AG09319 (cell line): ENCODE measurements at places on chromosomes 13 and 19.

- no peak for DNase-seq
Measured at GRCh38 chr19:41604831-41605230, 22.0 kb downstream of the CEACAM4 start.

GRCh38 chr13:113147206-113147605 is 11.2 kb upstream of the PROZ start:
- DNase-seq: no peak

GRCh38 chr13:42164557-42165125 is 107.3 kb upstream of the AKAP11 start:
- no peak for DNase-seq

GRCh38 chr13:68066879-68067513 is 836.9 kb upstream of the PCDH9 start:
- DNase-seq: no peak

- DNase-seq: no peak
Measured at GRCh38 chr19:30174791-30175190, 197.4 kb upstream of the ZNF536 start.

- no peak for DNase-seq
Measured at GRCh38 chr13:109163037-109163379, 533.6 kb downstream of the MYO16 start.

GRCh38 chr13:42638886-42639285 is 64.9 kb downstream of the TNFSF11 start:
- no peak for DNase-seq

- peak; percentile 11 for DNase-seq
Measured at GRCh38 chr13:73335210-73335609, 276.4 kb downstream of the KLF5 start.

GRCh38 chr13:101416181-101417042 is at the start of gene NALCN:
Gene NALCN (minus strand): TSS chr13:101416508. CDS start chr13:101399126, 17,382 bp downstream.
- no peak for DNase-seq

- DNase-seq: peak; percentile 20
Measured at GRCh38 chr19:52535771-52536447, 8.4 kb downstream of the ZNF808 start.

- no peak for DNase-seq
Measured at GRCh38 chr13:59510386-59510785, 653.3 kb downstream of the DIAPH3 start.

- no peak for DNase-seq
Measured at GRCh38 chr19:12665281-12665573, 1.3 kb downstream of the MAN2B1 start.

DNA sequence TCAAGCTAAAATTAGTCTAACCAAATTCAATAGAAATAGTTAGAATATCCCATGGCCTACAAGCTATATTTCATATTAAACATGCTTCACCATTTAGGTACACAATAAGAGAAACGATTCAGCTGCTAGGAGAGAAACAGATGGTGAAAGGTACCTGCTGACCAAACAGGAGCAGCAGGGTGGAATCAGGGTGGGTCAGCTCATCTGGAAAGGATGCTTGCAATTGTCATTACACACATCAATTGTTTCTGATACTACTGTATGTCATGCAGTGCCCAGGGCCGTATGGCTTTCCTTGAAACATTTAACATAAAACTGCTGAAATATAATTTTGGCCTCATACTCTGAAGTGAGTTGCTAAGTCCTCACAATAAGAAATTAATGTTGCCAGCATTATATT is 776.0 kb downstream of the DACH1 start:
- no peak for DNase-seq

- DNase-seq: no peak
Measured at GRCh38 chr13:108785844-108786243, 156.4 kb downstream of the MYO16 start.

- no peak for DNase-seq
Measured at GRCh38 chr19:43286786-43287185, 17.5 kb upstream of the PSG9 start.

DNA sequence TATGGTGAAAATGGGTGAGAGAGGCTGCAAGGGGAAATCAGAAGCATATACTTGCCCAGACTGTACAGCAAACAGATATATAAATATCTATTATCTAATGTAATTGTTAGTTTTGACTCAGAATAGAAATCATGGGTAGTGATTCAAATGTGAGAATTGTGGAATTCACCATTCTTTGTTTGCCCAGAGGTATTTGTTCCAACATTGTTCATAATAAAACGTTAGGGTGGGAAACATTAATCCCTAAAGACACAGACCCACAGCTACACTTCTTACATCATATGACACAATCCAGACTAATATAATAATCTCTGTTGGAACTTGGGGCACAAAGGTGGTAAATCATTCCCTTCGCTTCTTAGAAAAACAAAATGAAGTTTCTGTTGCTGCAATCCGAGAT is 646.5 kb upstream of the SLITRK6 start:
- DNase-seq: no peak

DNA sequence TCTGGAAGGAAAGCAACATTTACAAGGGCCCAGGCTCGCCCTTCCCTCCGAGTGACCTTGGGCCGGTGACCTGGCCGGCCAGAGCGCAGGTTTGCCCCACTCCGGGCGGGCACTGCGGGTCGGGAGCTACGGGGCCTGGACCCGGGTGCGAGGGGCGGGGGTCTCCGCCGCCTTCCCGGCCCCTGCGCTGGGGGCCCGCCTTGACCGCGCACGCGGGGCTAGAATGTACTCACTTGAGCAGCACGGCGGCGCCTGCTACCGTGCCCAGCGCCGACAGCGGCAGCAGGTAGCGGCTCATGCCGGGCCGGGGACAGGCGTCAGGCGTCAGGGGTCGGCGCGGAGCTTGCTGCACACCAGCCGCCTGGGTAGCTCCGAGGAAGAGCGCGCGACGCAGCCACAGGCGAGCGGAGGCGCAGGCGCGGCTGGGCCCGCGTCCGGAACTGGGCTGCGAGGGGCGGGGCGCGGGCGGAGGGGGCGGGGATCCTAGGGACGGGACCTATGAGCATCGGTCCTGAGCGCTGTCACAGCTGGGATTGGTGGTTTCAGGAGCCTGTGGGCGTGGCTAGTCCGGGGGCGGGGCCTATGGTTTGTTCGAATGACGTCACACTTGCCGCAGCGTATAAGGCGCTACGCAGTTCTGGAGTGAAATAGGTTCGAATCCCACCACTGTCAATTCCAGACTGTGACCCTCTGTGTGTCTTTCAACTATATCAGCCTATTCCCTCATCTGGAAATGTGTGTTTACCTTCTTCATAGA is at the start of gene RDH13:
RDH13 (minus strand) TSS at position 414 of the 757 bp plus-strand sequence; CDS start at position 298, 116 bp downstream.
- peak; percentile 83 for DNase-seq

DNA sequence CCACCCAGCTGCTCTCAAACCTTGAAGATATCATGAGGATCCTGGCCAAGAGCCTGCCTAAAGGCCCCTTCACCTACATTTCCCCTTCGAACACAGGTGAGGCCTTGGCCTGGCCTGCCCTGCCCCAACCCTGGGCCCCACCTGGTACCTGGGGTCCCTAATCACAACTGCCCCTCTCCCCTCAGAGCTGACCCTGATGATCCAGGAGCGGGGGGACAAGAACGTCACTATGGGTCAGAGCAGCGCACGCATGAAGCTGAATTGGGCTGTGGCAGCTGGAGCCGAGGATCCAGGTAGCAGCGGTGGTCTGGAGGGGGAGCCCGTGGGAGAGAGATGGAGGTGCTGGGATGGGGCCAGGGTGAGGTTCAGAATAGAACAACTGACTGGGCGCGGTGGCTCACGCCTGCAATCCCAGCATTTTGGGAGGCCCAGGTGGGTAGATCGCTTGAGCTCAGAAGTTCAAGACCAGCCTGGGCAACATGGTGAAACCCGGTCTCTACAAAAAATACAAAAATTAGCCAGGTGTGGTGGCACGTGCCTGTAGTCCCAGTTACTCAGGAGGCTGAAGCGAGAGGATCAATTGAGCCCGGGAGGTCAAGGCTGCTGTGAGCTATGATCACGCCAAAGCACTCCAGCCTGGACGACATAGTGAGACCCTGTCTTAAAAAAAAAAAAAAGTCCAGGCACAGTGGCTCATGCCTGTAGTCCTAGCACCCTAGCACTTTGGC is 17.5 kb downstream of the DDX39A start:
- no peak for DNase-seq

DNA sequence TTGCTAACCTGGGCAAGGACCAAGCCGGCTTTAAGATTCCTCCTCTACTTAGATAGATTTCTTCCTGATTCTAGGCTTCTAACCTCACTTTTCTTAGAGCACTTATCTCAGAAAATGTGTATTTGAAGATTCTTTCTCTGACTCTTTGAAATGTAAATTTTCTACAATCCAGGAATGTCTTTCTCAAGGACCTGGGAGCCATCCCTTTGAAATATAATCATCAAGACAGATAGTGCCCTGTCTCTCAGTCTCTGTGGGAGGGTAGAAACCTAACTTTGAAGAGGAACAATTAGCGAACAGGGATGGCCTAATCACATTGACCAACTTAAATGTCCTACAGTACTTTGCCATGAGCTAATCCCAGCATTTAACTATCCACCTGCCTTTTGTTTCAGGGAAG is 1646.0 kb downstream of the PCDH9 start:
- DNase-seq: no peak

DNA sequence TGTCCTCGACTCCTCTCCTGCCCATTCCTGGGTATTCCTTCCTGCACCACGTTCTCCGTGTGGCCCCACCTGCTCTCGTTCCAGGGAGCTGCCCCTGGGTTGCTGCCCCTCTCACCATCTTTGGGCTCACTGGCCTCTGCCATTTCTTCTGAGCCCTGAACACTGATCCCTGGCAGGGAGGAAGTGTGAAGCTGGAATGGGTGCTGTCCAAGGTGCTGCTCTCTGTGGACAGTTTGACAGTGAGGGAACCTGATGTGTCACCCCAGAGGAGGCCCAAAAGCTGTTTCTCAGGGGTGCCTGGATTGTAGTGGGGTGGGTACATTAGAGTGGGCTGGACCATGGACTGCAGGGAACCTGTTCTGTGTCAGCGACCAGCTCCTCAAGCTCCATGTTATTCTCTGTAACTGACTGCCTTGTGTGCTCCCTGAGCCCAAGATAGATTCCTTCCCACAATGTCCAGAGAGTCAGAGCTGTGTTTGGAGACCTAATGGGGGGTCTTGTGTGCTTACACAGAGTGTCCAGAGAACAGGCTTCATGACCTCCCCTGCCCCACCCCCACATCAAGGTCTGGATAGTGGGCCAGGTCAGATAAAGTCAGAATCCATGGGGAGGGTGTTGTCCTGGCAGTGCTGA is 7.2 kb upstream of the CEACAM8 start:
- no peak for DNase-seq

- no peak for DNase-seq
Measured at GRCh38 chr13:22218797-22219196, 547.9 kb downstream of the FGF9 start.

DNA sequence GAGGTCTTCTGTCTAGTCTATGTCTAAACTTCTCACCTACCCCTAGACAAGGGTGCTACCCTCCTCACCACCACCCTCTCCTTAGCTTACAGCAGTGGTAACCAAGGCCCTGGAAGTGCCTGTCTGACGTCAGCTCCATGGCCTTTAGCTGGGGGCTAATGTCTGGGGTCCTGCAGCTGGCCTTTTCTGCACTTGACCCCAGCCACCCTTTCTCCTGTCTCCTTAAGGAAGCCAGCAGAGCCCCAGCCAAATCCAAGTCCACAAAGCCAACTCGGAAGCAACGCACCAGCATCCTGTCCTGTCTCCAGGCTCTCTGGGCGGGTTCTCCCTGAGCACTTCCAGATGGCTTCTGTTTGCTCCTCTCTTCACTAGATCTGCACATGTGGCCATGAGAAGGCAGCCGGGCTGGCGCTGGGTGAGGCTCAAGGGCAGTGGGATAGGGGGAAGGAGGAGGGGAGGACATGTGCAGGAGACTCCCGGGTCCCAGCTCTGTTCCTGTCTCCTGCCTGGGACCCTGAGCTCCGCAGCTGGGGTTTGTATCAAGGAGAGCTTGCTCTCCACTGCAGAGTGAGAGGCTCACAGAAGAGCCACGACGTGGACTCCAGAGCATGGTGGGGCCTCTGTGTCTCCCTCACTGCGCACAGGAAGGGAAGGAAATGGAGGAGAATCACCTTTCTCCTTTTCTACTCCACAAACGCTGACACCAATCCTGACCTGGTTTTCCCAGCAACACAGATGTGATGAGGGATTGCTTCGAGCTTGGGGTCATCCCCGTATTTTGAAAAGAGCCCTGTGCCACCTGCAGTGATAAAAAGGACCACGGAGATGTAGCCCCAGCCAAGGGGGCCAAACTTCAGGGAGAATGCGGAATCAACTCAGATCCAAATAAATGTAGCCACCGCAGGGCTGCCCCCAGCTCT is 204.2 kb downstream of the USP12 start:
- DNase-seq: no peak

DNA sequence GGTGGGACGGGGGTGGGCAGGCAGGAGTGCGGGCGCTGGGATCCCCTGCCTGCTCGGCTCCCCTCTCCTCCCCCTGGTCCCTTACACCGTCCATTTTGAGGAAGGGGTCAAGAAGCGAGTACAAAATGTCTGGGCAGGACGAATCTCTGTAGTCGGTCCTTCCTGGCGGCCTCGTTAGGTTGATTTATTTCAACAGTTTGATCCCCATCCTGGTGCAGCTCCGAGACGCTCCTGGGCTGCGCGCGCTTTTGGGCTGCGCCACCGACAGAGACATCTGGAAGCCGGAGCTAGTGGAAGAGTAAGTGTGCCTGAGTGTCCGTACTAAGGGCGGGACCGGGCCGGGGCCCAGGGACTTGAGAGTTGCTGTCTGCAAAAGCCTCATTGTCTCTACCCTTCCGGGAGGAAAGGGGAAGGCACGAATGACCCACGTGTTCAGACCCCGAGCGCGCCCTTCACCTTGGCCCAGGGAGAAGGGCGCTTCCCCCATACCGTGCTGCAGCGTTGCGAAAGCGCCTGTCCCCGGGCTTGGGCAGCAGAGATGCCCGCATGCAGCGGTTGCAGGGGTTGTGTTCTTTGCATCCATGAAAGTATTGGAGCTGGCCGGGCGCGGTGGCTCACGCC is 1.8 kb downstream of the ZNF114 start:
- no peak for DNase-seq

DNA sequence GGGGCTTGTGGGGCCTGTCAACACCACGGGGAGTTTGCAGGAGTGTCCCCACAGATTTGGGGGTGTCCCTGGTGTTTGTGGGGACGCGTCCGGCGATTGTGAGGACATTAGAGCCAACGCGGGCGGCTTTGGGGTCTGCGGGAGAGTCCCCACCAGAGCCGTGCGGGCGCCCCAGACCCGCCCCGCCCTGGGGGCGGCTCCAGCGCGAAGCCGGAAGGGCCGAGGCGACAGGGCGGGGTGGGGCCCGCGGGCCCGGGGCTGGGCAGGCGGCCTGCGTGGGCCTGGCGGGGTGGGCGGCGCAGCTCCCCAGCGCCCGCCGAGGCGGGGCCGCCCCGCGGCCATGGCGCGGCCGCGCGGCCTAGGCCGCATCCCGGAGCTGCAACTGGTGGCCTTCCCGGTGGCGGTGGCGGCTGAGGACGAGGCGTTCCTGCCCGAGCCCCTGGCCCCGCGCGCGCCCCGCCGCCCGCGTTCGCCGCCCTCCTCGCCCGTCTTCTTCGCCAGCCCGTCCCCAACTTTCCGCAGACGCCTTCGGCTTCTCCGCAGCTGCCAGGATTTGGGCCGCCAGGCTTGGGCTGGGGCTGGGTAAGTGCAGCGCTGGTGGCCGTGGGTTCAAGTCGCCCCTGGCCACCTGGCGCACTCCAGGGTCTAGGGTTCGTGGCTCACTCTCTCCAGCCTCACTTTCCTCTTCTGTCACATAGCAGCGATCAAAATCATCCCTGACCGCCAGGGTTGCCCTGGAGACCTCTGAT is 10.3 kb downstream of the PDE4A start:
- peak; percentile 28 for DNase-seq
